Right lobe of liver (tissue), 6 donors: ENCODE measurements at places on chromosomes 12 and 14.

- DNase-seq, result no peak
Measured at GRCh38 chr12:1445807-1446206, 148.6 kb downstream of the FBXL14 start.

GRCh38 chr12:127717278-127717677, 549.7 kb upstream of the TMEM132C start:
- DNase-seq, result no peak

- no peak for DNase-seq
Measured at GRCh38 chr12:90333939-90334338, 621.0 kb downstream of the CCER1 start.

DNA sequence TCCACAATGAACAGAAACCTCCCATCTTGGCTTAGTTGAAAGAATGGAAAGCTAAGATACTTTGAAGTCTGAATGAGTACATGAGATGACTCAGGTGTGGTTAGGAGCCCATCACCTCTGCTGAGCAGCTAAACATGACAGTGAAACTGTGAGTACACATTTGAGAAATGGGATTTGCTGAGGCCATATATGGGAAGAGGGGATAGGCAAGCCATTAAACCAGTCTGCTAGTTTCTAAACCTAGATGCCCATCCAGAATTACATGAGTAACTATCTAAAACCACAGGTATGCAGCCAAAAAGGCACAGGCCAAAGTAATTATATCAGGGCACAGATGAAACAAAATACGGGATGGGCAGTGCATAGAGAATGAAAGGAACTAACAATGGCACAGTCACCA, 41.2 kb downstream of the NKX2-1 start:
- DNase-seq, result no peak

DNA sequence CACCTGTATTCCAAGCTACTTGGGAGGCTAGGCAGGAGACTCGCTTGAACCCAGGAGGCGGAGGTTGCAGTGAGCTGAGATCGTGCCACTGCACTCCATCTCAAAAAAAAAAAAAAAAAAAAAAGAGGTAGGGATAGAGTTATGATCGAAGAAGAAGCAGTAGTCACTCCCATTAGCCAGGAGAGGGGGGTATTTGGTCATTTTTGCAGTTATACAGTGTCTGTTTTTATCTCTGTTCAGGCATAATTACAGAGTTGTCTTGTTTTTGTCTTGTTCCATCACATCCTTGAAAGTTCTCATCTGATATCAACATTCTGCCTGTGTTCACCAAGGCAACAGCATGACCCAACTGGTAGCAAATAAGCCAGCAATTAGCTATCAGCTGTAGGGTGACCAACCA, 98.5 kb upstream of the TMPO start:
- DNase-seq, result no peak

- DNase-seq, result peak; percentile 84
Measured at GRCh38 chr12:124388679-124389137, 93.8 kb downstream of the RFLNA start.

- DNase-seq, result no peak
Measured at GRCh38 chr14:94127330-94127729, 2.1 kb downstream of the IFI27L2 start.

- peak; percentile 61 for DNase-seq
Measured at GRCh38 chr12:116376354-116377193, 99.1 kb upstream of the MED13L start.

DNA sequence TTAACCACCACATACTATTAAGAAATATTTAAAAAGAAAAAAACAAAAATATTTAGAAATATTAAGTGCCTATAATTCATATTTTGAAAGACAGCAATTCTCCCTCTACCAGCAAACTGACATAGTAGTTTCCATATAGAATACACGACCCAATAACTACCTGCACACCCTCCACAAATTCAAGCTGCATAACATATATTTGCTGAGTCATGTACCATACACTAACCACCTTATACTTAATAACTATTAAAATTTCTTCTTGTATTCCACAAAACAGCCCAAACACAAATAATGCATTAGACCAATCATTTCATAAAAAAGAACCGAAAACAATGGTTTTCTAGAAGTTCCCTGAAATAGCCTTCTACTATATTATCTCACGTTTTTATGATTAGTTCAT, 21.7 kb downstream of the GTF2A1 start:
- no peak for DNase-seq

- DNase-seq, result no peak
Measured at GRCh38 chr14:56145965-56146364, 27.8 kb downstream of the PELI2 start.
